Sigmoid colon (tissue), 7 donors: ENCODE measurements at places on chromosomes 16 and 17. TPM values are rescaled to one million over a fixed set of nuclear protein-coding genes. Genes with fewer than 3 reads are reported as not detected.

GRCh38 chr17:41965694-41966462 lies 717 bp upstream of the CNP start:
- DNase-seq = peak; percentile 80

NPIPA5 gene
- 11.1 TPM for total RNA-seq

CDRT15L2 gene
- not detected for total RNA-seq

RDM1 gene
- total RNA-seq = not detected

MFAP4 gene
- total RNA-seq = 324 TPM

TPPP3 gene
- 8.1 TPM for total RNA-seq

KRTAP4-5 gene
- total RNA-seq = not detected

DNA sequence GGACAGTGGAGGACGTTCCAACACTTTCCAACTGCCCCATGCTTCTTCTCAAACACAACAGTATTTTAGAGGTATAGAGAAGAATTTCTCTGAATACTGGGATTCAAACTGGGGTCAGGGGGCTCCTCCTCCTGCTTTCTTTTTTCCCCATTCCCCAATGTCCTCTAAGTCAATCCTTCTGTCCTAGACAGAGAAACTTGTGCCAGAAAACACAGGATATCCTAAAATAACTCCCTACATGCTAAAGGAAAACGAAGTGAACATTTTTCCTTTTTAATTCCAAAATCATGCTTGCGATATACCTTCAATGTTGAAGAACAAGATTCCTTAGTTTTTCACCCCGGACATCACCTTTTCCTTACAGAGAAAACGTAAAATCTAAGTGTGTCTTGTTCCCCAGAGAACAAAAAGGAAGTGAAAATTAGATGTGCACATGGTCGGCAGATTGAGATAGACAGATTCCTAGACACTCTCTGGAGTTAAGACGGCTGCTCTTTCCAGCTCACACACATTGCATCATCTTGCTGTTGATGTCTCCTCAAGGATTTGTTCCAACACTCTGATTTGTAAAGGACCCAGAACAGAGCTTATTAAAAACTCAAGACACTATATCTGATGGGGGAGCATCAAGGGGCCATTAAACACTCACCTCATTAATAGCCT lies 228.2 kb downstream of the GRIN2A start:
- no peak for DNase-seq

DNA sequence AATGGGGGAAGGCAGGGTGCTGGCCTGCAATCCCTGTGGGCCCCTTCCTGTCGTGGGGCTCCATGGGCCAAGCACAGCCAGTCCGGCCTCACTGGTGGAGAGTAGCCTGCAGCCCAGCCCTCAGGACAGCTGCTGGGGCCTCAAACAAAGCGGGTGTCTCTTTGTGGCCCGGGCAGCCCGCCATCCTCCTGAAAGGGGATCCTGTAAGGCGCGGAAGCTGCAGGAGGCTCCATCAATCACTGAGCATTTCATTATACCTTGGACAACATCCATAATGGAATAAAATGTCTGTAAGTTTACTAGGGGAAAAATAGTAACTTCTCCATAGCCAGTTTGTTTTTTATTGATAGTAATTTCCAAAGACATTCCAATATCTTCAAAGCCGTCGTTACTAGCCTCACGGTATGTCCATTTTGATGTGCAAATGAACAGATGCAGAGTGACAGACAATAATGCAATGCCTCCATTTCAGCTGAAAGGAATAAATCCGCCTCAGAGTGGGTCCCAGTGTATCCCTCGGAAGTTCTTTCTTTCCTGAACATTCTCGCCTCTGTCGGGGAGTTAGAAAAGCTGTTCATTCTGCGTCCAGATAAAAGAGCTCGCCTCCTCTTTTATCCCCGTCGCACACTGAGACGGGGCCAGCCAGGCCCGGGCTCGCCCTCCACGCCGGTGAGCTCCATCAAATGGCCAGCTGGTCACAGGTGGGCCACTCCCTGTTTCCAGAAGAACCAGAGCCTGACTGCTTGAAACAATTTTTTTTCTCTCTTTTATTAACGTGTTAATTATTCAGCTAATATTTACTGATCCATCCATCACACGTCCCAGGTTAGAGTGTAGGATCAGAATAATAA lies 14.4 kb downstream of the WSCD1 start:
- no peak for DNase-seq

GRCh38 chr17:142102-142661 lies 4.8 kb downstream of the SCGB1C2 start:
- peak; percentile 61 for DNase-seq

- DNase-seq = no peak
Measured at GRCh38 chr17:72296456-72296855, 175.6 kb downstream of the SOX9 start.

DNA sequence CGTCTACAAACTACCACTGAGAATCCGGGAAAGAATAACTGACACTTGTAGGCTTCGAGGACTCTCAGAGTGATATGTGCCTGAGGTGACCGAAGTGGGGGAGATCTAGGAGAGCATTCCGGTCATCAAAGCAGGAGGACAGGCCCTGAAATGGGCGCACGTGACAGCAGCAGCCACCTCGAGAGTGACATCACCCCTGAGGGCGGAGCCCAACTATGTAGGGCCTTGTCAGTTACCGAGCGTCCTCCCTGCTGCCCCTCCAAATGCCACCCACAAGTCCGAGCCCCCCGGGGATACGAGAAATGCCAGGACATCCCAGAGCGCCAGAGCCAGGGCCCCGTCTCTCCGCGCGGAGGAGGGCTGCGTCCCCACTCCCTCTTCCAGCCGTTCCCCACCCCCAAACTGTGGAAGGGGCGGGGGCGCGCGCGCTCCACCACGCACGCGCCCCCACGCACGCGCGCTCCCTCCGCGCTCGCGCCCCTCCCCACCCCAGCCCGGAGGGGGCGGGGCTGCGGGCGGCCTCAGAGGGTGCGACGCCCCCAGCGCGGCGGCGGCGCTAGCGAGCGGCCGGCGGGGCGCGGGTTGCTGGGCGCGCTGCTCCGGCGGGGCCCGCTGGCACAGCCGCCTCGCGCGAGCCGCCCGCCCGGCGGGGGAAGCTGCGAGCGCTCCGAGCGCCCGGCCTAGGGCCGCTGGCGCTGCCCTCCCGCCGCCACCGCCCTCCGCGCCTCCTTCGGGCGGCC lies at the start of gene TANC2:
Gene TANC2, plus strand, starts transcription at position 550 of the 740 bp plus-strand sequence. CDS start 43,325 bp downstream, outside the sequence.
- DNase-seq = peak; percentile 91

DNA sequence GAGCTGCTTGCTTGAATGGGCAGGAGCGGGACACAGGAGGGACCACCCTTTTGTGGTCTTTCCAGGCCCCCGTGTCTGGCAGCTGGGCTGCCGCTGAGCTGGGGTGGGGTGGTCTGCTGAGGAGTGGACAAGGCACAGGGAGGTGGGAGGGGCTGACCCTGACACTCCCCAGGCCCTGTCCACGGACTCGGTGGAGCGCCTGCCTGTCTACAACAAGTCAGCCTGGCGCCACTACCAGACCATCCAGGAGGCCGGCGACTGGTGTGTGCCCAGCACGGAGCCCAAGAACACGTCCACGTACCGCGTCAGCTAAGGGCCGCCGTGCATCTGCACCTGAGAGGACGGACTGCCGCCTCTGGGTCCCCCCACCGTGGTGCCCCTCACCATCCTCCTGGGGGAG lies 14.6 kb downstream of the PDK2 start:
- no peak for DNase-seq
